ENCODE measurements at places on chromosomes 3 and 15.

GRCh38 chr15:73196113-73196512, 143.8 kb downstream of the NEO1 start:
- DNase-seq = no peak

DNA sequence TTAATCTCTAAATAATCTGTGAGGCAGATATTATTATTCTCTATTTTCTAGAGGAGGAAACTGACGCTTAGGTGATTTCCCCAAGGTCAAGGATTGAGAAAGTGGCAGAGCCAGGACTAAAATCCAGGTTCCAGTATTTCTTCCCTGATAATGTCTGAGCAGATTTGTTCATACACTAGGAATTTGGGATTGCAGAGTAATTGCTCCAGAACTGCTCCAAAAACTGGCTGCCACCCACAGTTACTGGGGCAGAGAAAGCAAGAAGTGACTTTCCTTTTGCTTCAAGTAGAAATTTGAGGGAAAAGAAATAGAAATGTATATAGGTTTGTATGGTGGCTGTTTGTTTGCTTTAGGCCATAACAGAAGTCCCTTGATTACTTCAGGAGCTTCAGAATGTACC, 60.6 kb downstream of the SLC12A8 start:
- no peak for DNase-seq

DNA sequence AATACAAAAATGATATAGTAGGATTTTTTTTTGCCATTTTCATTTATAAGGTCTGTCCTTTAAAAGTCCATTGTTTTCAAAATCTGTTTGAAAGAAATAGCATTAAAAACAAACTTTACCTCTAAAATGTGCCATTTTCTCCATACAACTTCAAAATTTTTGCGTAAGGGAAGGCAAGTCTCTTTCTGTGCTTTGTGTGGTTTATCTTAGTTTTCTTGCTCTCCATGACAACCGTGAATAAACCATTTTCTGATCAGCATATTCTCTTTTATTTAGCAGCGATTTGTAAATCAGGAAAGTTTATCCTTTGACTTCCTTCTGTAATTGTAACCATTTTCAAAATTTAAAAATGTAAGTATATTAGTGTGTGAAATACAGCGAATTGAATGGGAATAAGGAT, 147.9 kb upstream of the CGNL1 start:
- DNase-seq = no peak

DNA sequence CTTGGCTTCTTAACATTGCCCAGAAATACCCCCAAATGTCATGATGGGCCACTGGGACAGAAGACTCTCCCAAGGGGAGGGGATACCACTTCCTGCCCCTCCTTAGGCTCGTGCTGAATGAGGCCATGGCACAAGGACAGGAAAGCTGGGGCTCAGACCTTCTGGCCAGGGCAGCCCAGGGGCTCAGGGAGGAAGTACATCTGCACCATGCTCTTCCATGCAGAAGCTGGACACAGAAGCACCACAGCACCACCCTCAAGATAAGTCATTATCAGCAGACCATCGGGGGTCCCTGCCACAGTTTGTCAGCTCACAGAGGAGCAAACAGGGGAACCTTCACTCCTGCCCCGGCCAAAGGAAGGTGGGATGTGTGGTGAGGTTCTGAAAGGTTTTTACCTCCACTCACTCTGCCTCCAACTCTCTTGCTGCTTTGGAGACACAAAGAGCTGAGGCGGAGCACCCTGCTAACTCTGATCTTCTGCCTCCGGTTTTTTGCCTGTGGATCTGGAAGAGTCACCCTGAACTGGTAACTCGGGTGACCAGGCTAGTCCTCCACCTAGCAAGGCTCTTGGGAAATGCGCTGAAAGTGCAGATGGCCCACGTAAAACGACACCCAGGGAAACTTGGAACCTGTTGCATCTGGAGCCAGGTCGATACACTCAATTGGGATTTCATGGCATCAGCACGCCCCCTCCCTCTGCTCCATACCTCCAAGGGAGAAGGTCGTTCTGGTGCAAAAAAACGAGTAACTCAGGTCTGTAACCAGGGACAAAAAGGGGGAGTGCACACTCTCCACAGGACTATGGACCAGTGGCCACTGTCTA, 8.3 kb downstream of the BMF start:
- DNase-seq = no peak

All from stimulated activated CD8-positive, alpha-beta memory T cell treated with anti-CD3 and anti-CD28 coated beads, Interleukin-2, amount 100 ng/mL, for 1 hour (primary cell).